Bronchus fibroblast of lung (primary cell): ENCODE measurements at places on chromosomes 7 and 10. TPM values are rescaled to one million over a fixed set of nuclear protein-coding genes. Genes with fewer than 3 reads are reported as not detected.

Gene OGDH
- total RNA-seq = 99.9 and 105 TPM in 2 replicates

Gene EGR2
- not detected in 2 replicates for total RNA-seq

Gene ADGRA1
- total RNA-seq = not detected in 2 replicates

Gene MYL10
- not detected in 2 replicates for total RNA-seq

Gene DMBT1
- total RNA-seq = not detected in 2 replicates

Gene ADCY1
- total RNA-seq = 0.15 and 0.17 TPM in 2 replicates

Gene CCL24
- total RNA-seq = not detected in 2 replicates

Gene TMEM213
- total RNA-seq = not detected in 2 replicates

Gene URGCP
- 20.1 and 20.2 TPM in 2 replicates for total RNA-seq

Gene CALML3
- not detected in 2 replicates for total RNA-seq

Gene IGF2BP3
- total RNA-seq = 36.0 and 38.2 TPM in 2 replicates

Gene COBL
- 0.15 TPM in 1 of 2 replicates, not detected in the other for total RNA-seq
